Effector memory CD4-positive, alpha-beta T cell (primary cell): ENCODE measurements at places on chromosomes 6 and 20.

- DNase-seq, result no peak
Measured at GRCh38 chr6:32081168-32081990, 27.8 kb downstream of the TNXB start.

DNA sequence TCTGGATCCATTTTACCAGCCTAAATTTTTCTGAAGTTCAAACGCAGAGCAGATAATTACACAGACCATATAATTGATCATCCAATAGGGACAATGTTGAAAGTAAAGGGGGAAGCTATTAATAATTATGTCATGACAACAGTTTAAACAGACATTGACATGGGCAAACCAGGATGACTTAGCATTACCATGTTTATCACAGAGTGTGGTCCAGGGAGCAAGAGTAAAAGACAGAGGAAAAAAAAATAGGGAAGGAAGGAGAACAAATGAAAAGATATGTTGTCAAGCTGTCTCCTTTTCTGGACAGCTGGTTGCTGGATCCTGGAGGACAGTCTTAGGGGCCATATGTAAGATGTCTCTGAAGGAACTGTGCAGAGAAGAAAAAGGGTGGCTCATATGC, 69.4 kb upstream of the FBXL4 start:
- no peak for DNase-seq

DNA sequence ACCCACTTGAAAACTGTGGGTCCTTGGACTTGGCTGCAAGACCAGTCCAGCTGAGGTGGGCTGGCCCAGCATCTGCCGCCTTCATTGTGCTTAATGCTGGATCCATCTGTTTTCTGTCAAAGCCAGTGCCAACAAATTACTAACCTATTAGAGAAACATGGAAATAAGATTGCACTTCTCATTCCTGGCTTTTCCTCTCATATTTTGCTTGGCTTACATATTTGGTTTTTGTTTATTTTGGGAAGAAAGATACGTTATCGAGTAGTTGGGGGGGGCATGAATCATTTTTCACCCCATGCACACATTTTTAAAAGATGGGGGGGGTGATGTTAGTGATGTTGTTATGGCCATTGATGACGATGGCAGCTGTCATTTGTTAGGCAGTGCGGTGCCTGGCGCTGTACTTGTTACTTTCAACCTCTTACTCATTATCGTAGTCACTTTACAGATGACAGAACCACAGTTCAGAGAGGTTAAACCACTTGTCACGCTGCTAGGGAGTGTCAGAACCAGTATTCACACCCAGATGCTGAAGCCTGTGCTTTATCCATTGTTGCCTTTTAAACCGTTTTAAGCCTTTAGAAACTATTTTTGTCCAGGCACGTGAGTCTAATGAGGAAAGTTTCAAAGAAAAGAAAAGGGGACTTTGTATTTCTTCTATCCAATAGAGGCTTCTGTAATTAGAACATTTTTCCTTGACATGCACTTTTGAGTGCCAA, 180.0 kb downstream of the TMEM242 start:
- DNase-seq, result no peak

DNA sequence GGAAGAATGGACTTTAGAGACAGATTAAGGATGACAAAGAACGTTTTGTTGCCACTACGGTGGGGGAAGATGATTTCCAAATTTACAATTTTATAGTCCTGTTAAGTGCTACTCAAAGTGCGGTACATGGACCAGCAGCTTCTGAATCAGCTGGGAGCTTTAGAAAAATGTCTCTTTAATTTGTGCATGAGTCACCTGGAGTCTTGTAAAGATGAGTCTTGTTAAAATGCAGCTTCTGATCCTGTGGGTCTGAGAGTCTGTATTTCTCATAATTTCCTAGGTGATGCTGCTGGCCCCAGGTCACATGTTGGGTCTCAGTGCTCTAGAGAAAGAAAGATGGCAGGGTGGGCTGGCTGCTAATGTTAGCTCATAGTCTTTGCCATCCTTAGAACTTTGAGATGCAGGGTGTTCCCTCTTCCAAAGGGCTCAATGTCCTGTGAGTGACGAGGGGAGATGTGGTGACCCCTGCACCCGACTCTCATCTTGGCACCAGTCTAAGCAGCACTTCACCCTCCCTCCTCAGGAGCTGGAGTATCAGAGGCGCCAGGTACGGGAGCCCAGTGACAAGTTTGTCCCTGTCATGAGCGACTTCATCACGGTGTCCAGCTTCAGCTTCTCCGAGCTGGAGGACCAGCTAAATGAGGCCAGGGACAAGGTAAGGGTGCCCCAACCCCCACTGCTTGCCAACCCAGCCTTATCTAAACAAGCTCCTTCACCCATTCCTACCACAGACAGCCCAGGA, 34.5 kb downstream of the MOCS1 start:
- no peak for DNase-seq

DNA sequence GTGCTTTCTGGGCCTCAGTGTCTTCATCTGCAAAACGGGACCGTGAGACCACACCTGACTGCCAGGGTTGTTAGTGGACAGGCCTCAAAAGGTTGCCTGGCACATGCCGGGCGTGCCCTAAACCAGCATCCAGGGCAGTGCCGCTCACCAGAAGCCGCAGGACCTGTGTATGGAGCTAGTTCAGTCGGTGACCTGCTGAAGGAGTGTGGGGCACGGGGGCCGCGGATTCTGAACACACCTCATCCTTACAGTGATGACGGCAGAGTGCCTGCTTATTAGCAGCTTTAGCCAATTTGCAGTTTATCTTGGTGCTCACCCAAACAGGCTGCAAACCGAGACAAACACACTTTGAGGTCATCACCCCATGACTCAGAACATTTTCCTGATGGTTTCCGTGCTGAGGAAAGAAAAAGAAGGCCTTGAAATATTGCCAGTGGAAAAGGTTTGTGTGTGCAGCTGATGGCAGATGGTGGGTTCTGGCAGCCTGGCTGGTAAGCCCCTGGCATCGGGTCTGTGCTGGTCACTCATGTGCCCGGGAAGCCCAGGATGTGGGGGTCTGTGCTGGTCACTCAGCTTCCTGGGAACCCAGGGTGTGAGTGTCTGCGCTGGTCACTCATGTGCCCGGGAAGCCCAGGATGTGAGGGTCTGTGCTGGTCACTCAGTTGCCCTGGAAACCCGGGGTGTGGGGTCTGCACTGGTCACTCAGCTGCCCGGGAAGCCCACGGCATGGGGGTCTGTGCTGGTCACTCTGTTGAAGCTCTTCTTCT, 153.8 kb downstream of the ERMARD start:
- no peak for DNase-seq

- no peak for DNase-seq
Measured at GRCh38 chr20:49306903-49307620, 29.2 kb upstream of the ZNFX1 start.

DNA sequence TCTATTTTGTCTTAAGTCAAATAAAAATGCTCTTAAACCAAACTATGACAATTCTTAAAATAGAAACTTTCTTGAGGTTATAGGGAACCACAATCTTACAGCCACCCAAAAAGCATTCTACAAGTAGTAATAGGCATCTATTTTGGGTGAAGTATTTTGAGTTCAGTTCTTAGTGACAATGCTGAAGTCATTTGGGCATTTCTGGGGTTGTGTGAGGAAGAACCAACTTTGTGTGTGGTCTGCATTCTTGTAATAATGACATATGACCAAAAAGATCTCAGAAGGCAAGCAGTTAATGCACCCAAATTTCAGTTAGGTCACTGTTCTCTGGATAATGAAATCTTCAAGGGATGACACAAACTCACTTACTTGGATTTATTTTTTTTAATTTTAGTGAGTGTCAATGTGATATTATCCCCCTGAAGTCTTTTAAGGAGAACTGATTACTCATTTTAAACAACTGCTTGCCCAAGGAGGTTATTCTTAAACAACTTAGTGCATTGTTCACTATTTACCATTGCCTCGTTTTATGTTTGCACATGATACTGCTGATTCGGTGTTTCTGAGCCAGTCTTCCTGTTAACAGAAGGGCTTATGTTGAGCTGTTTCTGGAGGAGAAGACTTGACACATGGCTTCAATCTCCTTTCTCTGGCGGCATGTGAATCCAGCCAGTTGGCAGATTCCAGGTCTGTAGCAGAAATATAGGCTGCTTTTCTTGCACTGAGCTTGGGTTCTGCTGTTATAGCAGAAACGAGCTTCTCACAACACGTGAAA, 618.9 kb downstream of the BCKDHB start:
- DNase-seq, result no peak

DNA sequence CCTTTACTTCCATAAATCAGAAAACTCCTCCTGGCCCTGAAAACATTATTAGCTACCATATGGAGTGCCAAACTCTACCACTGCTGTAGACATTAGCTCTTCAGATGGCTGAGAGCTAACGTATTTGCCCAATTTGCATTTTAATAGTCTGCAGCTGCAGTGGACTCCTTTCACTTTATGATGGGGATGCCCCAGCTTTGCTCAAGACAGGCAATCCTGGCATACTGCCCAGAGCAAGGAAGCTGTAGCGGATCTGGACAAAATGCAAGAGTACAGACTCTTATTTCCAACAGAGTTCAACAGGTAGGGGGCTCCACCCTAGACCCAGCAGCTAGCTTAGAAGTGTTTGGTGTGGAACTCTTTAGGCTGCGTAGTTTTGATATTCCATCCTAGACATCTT, 246.7 kb downstream of the FOXC1 start:
- no peak for DNase-seq

- DNase-seq, result no peak
Measured at GRCh38 chr6:85077098-85077497, 312.7 kb upstream of the TBX18 start.

GRCh38 chr6:52718550-52718949, 44.7 kb downstream of the GSTA2 start:
- DNase-seq, result no peak

DNA sequence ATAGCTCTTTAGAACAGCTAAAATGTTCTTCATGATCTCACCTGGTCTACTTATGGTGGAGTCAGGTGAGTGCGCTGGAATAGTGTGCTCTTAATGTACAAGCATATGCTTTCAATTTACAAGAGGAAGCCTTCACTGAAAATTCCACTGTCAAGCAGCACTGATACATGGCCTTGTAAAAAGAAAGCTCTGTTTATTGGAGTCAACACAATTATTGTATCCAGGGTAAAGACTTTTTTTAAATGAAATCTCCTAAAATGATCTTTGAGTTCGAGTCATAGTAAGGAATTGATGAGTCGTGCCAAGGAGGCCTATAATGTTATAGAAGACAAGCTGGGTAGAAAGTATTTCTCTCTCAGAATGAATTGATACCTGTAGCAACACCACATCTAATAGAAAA, 41.6 kb upstream of the CARMIL1 start:
- no peak for DNase-seq
